ENCODE measurements at places on chromosomes 1 and 21.

GRCh38 chr1:31479811-31480210 lies 66.8 kb downstream of the SERINC2 start:
- DNase-seq, result no peak

- no peak for DNase-seq
These were observed 18.5 kb upstream of the SLC25A34 start for GRCh38 chr1:15717418-15718125.

- DNase-seq, result no peak
These were observed 15.4 kb downstream of the RABGAP1L start for GRCh38 chr1:174174461-174175329.

GRCh38 chr21:27129694-27130093 lies 162.8 kb upstream of the ADAMTS5 start:
- no peak for DNase-seq

DNA sequence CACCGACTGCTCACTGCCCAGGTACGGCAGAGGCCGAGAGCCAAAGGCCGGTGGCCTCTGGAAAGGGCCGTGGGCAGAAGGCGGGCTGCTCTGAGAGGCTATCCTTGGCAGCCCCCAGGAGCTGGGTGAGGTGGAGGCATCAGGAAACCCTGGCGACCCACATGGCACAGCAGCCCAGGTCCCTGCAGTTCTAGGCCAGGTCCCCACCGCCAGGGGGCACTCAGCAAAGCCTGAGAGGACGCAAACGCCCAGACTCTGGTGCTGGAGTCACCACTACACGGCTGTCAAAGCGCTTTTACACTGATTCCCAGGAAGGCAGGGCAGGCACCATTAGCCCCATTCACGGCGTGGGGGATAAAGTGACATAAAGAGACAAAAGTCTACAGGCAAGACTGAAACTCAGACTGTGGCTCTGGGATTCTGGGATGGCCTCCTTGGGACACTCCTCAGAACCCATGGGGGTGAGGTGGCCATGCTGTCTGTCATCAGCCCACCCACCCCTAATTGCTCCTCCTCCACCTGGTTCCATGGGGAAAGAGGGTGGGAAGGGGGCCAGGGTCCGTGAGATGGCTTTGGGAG lies 4.9 kb downstream of the PLEKHG5 start:
- peak; percentile 63 for DNase-seq

- no peak for DNase-seq
These were observed 26.5 kb upstream of the POU2F1 start for GRCh38 chr1:167194182-167194581.

DNA sequence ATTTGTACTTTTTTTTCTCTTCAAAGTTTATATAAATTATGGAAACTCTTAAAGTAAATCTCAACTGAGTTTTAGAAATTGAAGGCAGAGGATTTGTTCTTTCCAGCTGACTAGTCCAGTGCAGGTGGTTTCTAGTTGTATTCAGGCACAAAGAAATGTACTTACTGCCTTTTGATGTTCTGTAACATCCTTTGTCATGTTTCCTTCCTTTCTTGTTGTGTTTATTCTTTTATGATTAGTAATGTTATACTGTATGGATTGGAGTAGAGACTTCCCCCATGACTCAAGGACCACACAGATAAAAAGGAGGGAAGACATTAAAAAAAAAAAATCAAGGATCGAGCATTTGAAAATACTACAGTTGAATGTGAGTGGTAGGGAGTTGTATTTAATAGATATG lies 8.0 kb downstream of the HIPK1 start:
- peak; percentile 8 for DNase-seq

DNA sequence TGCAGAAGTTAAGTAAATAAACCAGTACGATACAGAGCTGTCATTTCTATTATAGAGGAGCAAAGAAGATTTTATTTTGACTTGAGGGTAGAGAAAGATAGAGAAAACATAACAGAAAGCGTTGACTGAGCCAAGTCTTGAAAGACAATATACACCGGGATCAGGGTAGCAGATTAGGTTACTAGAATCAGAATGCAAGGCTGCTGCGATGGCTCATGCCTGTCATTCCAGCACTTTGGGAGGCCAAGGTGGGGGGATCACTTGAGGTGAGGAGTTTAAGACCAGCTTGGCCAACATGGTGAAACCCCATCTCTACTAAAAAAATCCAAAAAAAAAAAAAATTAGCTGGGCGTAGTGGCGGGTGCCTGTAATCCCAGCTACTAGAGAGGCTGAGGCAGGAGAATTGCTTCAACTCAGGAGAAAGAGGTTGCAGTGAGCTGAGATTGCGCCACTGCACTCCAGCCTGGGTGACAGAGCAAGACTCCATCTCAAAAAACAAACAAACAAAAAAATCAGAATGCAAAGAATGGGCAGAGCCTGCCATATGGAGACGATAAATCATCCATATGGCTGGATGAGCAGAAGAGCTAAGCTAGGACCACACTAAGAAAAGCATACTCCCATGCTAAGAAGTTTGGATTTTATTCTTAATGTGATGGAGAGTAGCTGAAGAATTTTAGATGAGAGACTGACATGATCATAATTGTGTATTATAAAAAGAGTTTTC lies 9.9 kb upstream of the ABCD3 start:
- no peak for DNase-seq

GRCh38 chr1:186738926-186739325 lies 58.7 kb upstream of the PTGS2 start:
- DNase-seq, result peak; percentile 72

DNA sequence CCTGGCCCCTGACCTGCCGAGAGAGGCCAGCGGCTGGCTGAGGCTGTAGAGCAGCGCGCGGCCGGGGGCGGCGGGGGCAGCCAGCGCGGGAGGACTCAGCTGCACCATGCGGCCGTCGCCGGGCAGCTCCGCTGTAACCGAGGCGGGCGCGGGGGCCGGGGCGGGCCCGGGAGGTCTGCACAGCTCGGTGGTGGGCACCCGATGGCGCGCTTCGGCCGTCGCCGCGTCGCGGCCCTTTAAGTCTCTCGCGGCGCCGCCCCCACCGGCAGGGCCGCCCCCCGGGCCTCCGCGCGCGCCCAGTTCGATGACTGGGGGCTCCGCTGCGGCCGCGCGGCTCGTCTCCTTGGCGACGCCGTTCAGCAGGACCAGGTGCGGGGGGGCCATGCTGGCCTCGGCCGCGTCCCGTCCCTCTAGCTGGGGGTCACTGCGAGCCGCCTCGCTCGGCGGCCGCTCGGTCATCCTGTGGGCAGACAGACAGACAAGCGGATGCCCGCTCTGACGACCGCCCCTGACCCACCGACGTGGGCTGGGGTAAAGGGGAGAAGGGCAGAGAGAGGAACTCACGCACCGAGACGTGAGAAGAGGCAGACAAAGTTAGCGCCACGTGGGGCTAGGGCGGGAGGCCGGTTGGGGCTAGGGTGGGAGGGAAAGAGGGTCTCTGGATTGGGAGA lies 6.5 kb downstream of the TAL1 start:
- no peak for DNase-seq

DNA sequence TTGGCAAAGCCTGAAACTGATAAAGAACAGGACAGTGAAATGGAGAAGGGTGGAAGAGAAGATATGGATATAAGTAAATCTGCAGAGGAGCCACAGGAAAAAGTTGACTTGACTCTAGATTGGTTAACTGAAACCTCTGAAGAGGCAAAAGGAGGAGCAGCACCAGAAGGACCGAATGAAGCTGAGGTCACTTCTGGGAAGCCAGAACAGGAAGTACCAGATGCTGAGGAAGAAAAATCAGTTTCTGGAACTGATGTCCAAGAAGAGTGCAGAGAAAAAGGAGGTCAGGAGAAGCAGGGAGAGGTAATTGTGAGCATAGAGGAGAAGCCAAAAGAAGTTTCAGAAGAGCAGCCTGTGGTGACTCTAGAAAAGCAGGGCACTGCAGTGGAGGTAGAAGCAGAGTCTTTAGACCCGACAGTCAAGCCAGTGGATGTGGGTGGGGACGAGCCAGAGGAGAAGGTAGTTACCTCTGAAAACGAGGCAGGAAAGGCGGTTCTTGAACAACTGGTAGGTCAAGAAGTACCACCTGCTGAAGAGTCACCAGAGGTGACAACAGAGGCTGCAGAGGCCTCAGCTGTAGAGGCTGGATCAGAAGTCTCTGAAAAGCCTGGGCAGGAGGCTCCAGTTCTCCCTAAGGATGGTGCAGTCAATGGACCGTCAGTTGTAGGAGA lies 16.3 kb downstream of the CCDC17 start:
- DNase-seq, result no peak

GRCh38 chr1:245666412-245666811 lies 511.6 kb downstream of the KIF26B start:
- no peak for DNase-seq

DNA sequence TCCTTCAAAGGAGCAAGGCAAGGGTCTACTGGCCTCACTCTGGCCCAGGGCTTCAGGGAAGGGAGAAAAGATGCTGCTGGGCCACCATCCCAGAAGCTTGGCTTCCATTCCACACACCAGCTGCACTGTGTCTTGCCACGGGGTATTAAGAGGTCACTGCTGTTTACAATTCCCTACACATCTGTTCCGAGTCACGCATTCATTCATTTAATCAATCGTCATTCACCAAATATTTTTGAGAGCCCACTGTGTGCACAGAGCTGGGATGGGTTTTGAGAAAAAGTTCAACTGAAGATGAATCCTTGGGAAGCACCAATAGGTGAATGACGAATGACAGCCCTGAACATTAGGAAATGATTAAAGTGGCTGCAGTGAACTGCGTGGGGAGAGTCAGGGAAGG lies 101.7 kb downstream of the NAV1 start:
- DNase-seq, result no peak

GRCh38 chr21:34959607-34960006 lies 89.5 kb downstream of the RUNX1 start:
- no peak for DNase-seq

DNA sequence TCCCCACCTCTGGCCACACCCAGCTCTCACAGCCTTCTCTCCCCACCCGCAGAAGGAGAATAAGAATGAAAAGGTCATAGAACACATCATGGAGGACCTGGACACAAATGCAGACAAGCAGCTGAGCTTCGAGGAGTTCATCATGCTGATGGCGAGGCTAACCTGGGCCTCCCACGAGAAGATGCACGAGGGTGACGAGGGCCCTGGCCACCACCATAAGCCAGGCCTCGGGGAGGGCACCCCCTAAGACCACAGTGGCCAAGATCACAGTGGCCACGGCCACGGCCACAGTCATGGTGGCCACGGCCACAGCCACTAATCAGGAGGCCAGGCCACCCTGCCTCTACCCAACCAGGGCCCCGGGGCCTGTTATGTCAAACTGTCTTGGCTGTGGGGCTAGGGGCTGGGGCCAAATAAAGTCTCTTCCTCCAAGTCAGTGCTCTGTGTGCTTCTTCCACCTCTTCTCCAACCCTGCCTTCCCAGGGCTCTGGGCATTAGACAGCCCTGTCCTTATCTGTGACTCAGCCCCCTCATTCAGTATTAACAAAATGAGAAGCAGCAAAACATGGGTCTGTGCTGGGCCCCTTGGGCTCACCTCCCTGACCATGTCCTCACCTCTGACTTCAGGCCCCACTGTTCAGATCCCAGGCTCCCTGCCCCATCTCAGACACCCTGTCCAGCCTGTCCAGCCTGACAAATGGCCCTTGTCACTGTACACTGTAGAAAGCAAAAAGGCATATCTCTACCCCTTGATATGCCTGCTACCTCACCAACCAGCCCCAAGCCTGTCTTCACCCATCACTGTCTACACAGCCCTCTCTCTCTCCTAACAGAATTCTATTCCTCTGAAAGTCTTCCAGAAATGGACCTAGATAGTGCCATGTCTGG lies 3.2 kb downstream of the S100A9 start:
- DNase-seq, result no peak

GRCh38 chr1:93328809-93329760 lies 16.6 kb upstream of the DR1 start:
- DNase-seq, result no peak

DNA sequence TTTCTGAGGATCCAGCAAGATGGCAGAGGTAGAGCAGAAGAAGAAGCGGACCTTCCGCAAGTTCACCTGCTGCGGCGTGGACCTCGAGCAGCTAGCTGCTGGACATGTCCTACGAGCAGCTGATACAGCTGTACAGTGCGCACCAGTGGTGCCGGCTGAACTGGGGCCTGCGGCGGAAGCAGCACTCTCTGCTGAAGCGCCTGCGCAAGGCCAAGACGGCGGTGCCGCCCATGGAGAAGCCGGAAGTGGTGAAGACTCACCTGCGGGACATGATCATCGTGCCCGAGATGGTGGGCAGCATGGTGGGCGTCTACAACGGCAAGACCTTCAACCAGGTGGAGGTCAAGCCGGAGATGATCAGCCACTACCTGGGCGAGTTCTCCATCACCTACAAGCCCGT lies 125.8 kb downstream of the LRIG2 start:
- DNase-seq, result no peak

DNA sequence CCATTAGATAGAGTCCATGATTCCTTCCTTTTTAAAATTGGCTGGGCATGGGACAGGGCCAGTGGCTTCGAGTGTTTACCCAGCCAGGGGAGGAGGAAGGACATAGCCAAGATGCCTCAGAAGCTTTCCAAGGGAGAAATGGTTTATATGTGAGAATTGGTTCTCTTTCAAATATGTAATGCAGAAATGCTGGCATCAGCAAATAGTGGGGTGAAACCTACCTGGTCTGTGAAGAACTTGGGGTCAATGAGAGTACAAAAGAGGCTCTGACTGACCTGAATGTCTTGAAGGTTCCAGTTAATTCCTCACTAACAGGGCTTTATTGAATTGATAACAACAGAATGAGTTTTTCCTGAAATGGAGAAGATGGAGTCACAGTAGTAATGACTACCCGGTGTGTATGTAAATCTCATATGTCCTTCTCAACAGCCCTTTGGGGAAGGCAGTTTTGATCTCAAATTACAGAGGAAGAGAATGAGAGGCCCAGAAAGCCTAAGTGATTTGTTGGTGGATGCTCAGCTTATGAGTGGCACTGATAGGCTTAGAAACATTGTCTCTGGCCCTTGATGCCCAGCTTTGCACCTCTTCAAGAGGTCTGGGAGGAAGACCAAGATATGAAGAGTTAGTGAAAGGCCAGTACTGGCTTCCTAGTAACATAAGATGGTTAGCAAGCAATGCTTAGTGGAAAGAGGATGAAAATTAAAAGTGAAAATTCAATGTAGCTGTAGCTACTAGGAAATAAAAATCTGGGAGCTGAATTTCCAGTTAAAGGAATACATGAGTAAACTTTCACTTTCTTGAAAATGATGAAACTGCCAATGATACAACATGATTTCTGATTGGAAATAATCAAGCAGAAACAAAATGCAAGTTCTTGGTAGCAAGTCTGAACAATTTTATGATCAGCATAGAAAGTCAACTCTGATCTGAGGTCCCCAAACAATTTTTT lies 2.7 kb downstream of the ATF3 start:
- no peak for DNase-seq

GRCh38 chr21:45549626-45550463 lies 7.6 kb upstream of the SLC19A1 start:
- no peak for DNase-seq

DNA sequence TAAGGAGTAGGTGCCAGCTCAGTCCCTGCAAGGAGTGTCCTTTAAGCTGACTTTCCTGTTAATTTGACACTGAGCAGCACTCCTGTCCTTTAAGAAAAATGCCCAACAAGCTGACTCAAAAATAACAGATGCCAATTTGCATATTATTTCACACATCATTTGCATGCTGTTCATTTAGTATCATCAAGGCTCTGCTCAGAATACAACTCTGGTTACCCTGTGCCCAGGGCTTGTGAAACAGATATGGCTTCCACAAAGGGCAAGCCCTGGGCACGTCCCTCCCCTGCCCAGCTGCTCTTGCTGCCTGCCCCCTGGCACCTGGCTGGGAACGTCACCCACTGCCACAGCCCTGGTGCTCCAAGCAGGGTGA lies 10.3 kb downstream of the KCNN3 start:
- DNase-seq, result no peak
